Activated T-cell treated with anti-CD3 and anti-CD28 coated beads for 24 hours (primary cell): ENCODE measurements at places on chromosomes 16 and 17.

- no peak for DNase-seq
These were observed 39.2 kb downstream of the ADCY7 start for GRCh38 chr16:50305441-50306061.

- no peak for DNase-seq
These were observed 1.3 kb downstream of the TTYH2 start for GRCh38 chr17:74214484-74215341.

- no peak for DNase-seq
These were observed at the start of gene TRPV2 for GRCh38 chr17:16415031-16415924. Gene TRPV2 (plus strand): TSS chr17:16415571. CDS start chr17:16417669, 2,098 bp downstream.

DNA sequence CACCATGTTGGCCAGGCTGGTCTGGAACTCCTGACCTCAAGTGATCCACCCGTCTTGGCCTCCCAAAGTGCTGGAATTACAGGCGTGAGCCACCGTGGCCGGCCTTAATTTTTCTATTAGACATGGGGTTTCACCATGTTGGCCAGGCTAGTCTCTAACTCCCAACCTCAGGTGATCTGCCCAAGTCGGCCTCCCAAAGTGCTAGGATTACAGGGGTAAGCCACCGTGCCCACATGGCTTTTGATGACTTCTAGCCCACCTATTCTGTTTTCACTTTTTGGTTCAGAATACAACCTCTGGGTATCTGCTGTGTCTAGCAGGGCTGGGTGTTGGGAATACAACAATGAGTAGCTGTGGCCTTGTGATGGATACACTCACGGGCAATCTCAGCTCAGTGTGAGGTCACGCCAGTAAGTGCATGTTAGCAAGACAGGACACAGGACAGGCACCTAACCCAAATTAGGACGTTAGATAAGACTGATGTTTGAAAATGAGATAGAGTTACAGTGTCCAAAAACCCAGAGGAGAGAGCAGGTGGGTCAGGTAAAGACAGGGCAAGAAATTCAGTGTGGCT is 14.1 kb upstream of the YWHAE start:
- DNase-seq = no peak

GRCh38 chr16:67868290-67868689 is 4.6 kb upstream of the EDC4 start:
- no peak for DNase-seq

DNA sequence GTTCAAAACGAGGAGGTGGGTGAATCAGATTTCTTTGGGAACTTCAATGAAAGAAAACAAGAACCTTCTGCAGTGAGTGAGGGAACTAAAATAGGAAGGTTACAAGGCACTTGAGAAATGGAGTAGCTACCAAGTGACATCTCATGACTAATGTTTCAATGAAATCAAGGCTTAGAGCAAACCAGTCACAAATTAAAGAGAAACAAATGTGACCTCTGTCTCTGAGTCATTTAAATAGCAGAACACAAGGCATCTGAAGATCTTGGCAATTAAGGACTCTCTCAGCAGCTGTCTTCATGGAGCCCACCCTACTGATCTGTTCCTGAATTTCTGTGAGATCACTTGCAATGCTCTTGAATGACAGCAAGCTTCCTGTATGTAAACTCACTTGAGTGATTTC is 109.5 kb downstream of the CDH11 start:
- DNase-seq = no peak

DNA sequence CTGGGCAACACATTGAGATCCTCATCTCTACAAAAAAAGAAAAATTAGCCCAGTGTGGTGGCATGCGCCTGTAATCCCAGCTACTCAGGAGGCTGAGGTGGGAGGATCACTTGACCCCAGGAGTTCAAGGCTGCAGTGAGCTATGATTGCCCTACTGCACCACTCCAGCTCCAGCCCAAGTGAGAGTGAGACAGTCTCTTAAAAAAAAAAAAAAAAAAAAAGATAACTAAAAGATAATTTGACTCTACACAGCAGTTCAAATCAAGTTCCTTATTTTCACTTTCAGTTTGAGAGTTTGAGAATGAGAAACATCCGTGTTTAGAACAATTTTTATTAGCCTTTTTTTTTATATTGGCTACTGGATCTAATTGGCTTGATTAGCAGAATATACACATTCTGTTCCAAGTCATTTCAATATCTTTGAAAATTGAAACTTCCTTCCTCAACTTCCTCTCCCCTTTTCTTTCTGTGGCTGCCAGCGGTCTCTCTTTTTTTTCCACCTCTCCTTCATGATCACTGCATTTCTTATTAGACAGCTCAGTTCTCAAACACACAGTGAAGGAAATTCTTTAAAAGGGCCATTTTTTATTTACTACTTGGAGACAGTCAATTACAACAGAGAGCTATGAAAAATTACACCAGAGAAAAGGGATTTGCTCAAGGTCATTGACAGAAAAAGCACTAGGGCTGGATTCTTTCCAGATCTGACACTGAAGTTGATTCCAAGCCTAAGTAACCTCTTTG is 4.5 kb upstream of the ACSF2 start:
- no peak for DNase-seq

- DNase-seq = no peak
These were observed 61.0 kb downstream of the PLD6 start for GRCh38 chr17:17144916-17145665.

GRCh38 chr17:31052187-31052889 is 42.4 kb upstream of the NF1 start:
- no peak for DNase-seq

DNA sequence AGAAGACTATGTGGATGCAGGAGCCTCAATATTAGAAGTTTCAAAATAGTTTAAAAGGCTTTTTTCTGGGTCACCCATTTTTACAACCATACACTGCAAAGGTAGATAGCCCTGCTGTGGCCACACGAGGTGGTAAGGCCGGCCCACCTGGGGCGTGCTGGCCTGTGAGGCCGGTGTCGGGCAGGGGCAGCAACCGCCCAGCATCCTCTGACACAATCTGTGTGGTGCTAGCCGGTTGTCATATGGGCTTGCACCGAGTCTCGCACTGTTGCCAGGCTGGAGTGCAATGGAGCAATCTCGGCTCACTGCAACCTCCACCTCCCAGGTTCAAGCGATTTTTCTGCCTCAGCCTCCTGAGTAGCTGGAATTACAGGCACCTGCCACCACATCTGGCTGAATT is 44.0 kb downstream of the CFAP20 start:
- no peak for DNase-seq

DNA sequence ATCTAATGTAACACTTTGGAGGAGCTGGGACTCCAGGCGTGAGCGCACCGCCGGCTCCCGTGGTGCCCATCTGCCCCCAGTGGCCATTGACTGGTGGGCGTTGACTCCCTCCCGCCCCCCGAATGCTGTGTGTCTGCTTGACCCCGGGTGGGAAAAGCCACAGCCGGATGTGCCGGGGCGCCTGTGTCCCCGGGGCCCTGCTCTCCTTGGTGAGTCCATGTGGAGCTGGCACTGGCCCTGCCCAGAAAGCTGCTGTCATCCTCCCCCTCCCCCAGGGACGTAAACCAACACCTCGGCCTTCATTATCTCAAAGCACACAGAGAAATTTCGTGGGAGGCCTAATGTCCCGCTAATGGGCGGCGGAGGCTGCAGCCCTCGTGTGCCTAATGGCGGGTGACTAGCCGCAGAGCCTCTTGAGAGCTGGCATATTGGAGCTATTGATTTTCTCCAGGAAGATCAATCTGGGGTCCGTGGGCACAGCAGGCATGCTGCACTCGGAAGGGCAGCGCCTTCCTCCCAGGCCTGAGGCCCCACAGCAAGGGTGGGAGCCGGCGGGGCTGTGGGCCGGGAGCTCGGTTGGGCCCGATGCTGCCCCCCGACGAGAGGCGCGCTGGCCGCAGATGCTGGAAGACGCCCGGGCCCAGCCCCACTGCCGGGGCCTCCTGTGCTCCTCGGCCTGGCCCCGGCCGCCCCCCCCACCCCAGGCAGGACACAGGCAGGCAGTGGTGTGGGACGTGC is 4.0 kb upstream of the PERCC1 start:
- no peak for DNase-seq

DNA sequence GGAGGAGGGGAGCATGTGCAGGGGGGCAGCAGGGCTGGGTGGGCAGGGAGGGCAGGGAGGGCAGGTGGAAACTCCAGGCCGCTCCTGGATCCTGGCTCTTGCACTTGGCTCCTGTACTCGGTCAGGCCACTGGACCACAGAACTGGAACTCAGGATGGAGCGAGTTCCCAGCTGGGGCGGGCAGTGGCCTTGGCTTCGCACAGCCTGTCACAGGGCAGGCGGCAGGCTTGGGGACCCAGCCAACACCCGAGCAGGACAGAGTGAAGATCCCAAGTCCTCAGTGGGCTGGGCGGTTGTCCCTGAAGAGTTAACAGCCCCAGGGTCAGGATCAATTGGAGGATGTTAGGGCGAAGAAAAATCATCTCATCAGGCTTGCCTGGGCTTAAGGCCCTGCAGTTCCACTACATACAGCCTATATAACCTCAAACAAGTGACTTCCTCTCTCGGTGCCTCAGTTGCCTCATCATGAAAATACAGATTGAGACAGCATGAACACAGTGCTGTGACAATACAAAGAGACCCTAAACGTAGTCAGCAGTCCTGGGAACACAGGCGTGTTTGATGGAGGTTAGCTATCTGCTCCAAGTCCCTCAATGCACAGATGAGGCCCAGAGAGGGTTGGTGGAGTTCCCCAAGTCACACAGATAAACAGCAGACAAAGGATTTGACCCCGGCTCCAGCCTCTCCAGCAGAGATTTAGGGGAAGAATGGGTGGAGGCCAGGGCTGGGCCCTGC is 21.9 kb downstream of the ZNF423 start:
- DNase-seq = no peak

GRCh38 chr17:11238705-11239104 is 2.3 kb upstream of the SHISA6 start:
- DNase-seq = no peak

GRCh38 chr17:77487211-77487629 is 346.5 kb downstream of the SEC14L1 start:
- DNase-seq = no peak

DNA sequence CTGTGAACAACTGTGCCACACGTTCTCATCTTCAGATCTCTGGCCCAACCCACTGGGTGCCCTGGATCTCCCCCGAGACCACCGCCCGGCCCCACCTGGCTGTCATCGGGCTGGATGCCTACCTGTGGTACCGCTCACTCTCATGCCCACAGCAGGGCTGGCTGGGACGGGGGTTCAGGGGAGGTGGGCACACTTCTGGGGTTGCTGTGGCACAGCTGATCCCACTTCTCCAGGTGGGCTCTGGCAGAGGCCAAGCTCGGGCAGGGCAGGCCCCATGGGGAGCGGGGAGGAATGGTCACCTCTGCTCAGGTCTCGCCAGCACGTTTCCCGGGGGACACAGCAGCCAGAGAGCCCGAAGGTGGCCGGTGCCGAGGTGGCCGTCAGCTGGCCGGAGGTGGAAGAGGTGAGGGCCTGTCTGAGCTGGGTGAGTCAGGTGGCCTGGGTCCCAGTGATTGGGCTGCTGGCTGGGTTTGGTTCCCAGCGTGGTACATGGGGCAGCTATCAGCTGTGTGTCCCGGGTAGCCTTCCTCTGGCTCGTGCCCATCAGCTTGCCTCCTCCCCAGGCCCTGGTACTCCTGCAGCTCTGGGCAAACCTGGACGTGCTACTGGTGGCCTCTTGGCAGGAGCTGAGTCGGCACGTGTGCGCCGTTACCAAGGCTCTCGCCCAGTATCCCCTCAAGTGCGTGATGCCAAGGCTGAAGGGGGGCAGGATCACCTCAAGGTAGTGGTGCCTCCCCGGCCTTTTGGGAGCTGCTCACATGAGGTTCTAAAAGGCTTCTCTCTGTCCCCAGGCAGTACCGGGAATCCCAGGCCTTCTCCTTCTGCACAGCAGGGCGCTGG is 2.3 kb upstream of the MRPS34 start:
- no peak for DNase-seq

DNA sequence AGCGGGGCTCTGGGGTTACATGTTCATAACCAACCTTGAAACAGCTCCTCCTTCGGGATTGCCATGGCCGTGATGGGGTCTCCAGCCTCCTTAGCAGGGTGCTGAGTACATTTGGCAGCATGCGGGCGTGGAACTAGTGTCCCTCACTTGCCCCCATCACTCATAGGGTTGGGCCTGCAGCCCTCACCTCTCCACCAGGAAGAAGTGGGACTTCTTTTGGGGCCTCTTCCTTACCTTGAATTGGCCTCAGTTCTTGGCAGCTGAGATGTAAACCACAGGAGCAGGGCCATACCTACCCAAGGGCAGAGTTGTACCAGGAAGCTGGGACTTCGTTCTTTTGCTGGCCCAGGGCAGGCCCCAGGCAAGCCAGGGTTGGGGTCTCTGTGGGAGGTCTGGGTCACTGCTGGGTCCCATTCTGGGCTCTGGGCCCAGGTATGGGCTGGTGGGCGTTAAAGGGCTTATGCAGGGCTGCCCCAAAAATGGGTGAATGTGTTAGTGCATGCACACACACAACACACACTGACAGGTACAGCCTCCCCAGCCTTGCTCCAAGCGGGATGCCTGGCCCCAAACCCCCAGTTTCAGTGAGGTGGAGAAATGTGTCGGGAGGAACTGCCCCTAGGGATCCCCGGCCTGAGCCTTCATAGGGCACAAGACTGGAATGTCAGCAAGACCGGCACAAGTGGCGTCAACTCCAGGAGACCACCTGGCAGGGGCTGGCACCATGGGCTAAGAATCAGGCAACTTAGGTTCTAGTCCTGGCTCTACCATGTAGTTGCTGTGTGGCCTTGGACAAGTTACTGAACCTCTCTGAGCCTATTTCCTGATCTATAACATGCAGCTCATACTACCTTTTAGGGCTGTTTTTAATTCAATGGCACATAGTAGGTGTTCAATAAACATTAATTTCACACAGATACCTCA is 3.9 kb upstream of the KRT15 start:
- no peak for DNase-seq

DNA sequence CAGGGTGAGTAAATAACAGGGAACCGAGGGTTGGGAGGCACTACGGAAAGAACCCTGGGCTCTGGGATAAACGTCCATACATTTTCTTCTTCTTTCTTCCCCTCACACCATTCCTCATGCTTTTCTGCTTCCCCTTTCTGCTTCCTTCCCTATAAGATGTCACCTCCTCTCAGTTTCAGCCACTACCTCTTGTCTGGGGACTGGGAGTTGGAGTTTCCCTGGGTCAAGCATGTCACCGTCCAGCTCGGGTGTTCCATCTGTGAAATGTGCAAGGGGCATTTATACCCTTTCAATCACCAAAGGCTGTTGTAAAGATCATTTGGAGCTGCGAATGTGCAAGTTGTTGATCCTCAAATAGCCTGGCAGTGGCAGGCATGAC is 17.5 kb upstream of the CCL22 start:
- DNase-seq = no peak
